Activated naive CD4-positive, alpha-beta T cell treated with anti-CD3 and anti-CD28 coated beads, Interleukin-2, amount 50 U/mL, for 16 hours (primary cell): ENCODE measurements at places on chromosomes 3 and 15.

DNA sequence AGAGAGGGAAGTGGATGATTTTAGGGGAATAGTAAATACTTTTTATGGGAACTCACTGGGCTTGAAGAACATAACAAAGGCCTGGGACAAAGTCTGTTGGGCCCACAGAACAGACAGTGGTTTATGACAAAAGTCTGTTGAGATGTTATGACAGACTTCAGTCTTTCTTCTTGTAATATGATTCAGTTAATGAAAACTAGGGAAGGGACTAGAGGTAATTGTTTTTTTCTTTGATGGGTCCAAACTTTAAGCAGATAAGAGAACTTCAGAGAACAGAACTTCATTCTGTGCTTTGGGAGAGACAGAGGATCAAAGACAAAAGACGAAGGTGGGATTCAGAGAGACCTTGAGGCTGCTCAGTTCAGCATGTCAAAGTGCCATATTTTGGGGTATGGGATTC, 9.3 kb downstream of the CRYBG3 start:
- DNase-seq = no peak

DNA sequence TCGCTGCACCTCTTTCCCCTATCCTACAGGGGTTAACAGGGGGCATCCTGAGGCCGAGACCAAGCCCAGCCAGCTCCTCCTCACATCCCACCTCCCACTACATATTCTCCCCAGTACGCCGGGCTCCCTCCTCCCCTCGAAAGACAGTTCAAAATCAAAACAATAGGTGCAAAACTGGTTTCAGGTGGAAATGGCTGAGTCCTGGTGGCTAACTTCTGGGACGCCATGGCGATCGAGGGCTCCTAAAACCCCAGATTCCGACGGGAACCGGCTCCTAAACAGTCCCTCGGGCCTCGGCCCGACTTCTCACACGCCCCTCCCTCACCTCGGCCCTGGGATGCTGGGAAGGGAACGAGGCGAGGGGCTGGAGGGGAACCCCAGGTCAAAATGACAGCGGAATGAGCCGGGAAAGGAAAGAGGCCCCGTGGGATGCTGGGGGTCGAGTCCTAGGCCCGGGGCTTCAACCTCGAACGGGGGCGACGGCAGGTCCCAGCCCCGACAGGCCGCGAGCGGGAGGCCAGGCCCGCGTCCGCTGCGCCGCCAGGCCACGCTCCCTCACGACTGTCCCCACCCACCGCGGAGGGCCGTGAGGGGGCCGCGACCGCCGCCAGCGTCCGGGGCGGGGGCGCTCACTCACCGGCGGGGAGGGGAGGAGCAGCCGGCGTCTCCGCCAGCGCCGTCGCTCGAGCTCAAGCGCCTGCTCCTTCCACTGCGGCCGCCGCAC, 492 bp downstream of the TMCC1 start:
- DNase-seq = peak; percentile 75

DNA sequence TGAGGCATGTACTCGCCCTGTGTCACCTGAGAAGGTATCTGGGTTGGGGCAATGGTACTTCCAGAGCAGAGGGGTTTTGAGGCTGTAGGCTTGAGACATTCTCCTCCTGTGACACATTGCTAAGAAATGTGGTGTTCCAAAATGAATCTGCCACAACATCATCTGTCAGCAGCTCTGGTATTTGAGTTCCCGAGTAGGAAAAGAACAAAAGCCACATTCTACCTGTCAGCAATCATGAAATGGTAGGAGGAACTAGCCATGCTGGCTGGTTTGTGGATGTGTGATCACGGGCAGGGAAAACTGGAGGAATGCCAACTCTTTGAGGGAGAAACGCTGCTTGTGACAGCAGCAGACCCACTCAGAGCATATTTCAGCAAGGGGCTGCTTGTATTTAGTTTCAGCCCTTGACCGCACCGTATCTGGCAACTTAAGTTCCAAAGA, 579.4 kb upstream of the TBL1XR1 start:
- DNase-seq = no peak

DNA sequence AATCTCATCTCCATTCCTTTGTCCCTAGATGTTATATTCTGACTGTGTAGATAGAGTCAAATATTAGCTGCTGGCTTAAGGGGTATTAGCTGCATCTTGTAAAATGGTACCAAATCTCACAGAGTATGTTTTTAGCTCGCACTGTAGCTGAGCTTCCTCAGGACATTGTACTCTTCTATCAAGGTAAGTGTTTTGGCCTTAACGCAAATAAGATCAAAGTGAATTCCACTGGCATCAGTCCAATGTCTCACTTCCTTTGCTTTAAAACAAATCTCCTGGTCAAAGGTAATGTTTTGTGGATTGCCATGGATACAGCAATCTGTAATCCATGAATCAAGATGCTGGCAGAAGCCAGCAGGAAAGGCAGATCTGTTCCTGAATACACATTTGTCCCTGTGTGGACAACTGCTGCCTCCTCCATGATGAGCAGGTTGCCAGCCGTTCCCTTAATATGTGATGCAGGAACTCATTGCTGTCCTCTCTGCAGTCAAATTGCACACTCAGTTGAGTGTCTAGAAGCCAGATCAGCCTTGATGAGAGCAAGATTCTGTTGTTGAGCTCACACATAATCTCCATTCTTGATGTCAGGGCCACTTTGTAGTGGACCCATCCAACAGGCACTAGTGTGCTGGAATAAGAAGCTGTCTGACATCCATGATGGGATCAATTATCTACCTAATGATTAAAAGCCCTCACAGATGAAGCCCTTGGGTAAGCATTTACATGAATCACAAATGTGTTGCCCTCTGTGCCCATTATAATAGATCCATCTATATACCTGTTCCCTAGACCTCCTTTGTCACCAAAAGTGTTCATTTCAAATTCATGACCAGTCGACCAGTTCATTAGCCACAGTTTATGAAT, 96.6 kb upstream of the AGTR1 start:
- DNase-seq = no peak

DNA sequence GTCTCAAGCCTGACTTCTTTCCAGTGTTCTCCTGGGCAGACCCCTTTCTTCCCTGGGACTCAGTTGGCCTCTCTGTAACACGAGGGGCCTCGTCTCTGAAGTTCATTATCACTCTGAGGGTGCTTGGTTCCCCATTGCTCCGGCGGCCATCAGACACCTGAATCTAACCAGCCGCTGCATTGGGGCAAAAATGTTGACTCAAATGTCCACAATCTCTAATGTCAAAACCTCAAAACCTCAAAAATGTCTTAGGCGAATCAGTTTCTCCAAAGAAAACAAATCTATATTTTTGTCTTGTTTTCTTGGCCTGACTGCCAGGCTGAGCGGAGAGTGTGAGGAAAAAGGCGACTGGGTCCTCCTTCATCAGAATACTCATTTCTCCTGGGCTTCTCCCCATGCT, 220.7 kb downstream of the VPS13C start:
- no peak for DNase-seq

- no peak for DNase-seq
Observed at GRCh38 chr15:58862326-58862725, 71.2 kb downstream of the SLTM start.
